ENCODE measurements at places on chromosomes 4 and X.

DNA sequence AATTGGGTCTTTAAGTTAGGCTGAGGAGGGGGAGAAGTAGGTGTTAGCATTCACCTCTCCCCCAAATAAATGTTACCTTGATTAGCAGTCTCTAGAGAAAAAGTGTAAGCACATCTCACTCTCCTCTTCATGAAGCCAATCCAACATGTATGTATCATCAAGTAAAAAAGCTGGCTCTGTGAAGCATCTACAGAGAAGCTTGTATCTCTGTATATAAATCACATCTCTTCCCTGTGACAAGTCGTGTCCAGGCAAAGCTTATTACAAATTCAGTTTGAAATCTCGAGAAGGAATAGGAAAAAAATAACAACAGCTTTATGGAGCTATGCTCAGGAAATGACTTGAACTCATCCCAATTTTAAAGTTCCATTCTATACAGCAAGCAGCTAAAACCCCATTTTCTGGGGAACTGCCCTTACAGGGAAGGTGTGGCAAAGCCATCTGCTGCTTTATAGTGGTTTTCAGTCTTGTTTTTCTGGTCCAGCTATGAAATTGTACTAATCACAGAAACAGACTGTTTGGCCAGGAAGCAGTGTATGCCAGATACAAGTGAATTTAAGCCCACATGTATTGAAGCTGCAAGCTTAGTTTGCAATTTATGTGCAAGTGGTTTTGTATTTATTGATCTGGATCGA lies 313.3 kb upstream of the NOCT start:
- DNase-seq: no peak

GRCh38 chr4:101393256-101393655 lies 45.9 kb upstream of the PPP3CA start:
- DNase-seq: peak; percentile 22

- peak; percentile 67 for DNase-seq
These were observed 47.3 kb upstream of the SCML1 start for GRCh38 chrX:17689971-17690409.

GRCh38 chr4:26126994-26127393 lies 193.8 kb upstream of the RBPJ start:
- no peak for DNase-seq

GRCh38 chr4:144648042-144648441 lies 2.1 kb downstream of the HHIP start:
- peak; percentile 10 for DNase-seq

GRCh38 chr4:94409962-94410361 lies 41.8 kb upstream of the PDLIM5 start:
- no peak for DNase-seq

DNA sequence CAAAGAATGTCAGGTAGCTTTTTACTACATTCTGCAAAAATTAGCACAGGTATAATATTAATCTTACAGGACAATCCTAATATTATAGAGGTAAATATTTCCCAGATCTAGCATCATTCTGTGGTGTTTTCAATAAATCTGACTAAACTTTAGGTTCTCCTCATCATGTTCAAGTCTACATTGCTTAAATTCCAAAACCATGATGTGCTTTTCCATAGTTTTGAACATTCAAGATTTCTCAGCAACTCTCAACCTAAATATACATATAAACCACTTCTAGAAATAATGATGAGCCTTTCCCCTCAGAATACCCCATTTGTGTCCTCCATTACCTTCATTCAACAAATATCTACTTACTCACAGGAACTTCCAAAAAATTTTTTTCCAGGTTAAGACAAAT lies 23.1 kb downstream of the EIF4E start:
- DNase-seq: no peak

All from SK-MEL-5 (cell line).